ENCODE measurements at places on chromosomes 2 and 18.

- DNase-seq: no peak
These were observed 35.0 kb downstream of the ALPK2 start for GRCh38 chr18:58593938-58594337.

DNA sequence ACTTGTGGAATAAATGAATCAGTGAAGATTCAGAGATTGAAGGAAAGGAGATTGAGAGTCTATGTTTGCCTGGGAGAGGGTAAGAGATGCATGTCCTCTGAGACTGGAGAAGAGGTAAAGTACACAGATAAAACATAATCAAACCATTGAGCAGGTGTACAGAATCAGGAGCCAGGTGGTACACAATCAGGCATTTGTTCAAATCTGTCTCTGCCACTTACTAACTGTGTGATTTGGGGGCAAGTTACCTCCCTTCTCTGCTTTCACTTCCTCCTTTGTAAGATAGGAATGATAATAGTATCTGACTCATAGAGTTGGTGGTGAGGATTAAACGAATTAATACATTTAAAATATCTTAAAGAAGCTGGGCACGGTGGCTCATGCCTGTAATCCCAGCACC, 94.0 kb downstream of the CDK15 start:
- no peak for DNase-seq

DNA sequence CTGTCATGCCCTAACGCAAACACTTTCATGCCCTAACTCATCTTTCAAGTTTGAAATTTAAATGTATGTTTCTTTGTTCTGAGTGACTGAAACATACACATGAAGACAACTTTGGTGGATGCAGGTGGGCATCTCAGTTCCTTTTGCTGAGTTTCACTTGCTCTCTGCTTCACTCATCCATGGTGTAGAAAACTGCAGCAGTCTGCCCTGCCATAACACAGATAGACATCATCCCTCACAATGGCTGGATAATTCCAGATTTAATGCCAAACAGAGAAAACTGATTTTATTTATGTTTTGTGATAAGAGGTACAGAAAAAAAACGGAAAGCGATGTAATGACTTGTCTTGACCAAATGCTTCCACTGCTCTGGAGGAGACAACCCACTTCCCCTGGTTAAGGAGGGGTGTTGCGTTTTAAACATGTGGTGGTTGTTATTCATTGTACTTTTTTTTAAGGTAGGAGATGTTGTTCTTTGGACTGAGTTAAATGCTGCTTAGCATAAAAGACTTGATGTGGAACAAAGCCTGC, 70.4 kb downstream of the RHBDD1 start:
- DNase-seq: no peak

- DNase-seq: no peak
These were observed 10.9 kb upstream of the SLC20A1 start for GRCh38 chr2:112634874-112635157.

DNA sequence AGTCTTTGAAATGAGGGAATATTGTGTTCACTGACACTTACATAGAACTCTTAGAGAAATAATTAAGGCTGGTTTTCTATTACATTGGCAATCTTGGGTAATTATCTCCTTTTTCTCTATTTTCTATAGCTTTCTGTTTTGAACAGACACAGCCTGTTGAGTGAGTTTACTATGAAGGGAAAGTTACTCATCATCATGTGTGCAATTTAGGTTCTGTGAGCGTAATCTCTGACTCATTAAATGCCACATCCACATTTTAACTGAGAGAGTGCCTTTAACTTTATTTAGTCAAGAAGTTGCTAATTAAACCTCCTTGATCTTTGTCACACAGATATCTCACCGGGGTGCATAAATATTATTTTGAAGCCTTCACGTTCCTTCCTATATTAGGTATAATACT, 174.0 kb upstream of the SLC8A1 start:
- peak; percentile 63 for DNase-seq

DNA sequence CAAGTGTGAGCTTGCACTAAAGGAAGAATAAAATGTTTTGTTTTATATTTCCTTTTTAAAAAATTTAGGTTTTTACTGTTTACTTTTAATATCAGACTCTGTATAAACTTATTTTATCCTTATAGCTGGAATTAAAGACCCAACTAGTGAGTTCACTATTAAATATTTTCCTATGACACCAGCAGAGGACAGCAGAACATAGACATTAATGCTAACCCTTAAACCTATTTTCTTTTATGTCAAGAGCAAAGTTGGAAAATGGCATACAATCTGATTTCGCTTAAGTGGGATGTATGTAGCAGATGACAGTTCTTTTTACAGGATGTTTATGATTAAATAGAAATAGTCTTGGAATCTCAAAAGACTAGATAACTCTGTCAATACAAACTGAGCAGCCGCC, 188.2 kb upstream of the XIRP2 start:
- no peak for DNase-seq

- DNase-seq: no peak
These were observed 67.7 kb upstream of the CTLA4 start for GRCh38 chr2:203799908-203800307.

DNA sequence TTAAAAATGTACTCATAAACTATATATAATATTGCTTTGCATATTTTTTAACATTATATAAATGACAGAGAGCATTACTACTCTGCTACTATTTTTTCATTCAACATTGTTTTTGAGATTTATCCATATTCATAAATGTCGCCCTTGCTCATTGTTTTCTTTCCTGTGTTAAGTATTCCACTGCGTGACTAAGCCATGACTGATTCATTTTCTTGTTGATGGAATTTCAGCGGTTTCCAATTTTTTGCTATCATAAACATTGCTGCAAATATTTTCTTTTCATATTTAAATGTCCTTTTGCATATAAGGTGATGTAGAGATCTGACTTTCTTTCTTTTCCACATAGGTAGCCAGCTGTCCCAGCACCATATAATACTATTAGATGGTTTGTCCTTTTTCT, 57.6 kb downstream of the SFXN5 start:
- no peak for DNase-seq

DNA sequence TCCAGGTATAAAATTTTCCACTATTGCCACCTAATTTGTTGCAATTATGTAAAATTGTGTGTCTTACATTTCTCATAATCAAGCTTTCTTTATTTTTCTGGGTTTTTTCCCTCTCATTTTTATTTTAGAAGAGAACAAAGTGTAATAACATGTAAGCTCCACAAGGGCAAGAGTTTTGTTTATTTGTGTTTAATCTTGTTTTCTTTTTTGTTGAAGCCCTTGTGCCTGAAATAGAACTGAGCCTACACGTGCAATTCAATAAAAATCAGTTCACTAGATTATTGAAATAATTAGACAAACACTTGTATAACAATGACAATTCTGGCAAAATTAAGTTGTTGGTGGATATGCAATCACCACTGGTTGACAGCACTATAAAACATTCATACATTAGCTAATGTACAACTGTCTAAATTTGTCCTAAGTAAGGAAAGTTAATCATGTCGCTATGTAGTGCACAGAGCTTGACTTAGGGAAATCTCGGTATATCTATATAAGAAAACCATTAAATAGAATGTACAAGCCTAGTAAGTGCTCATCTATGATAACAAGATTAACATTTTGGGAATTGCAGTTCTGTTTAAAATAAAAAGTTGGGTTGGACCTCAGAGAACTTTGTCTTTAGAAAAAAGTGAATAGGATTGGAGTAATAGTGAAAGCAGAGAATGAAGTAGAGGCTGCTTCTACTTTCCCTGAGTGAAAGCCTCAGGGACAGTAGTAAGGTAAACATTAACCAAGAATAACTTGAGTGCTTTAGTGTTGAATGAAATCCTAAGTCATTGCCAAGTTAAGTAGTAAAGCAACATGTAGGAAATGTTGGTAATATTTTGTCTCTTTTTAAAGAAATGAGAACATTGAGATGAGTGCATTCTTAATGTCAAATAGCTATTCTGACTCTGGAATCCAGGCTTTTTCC, 37.4 kb upstream of the NOL4 start:
- no peak for DNase-seq

GRCh38 chr2:119483395-119483753, 40.9 kb downstream of the SCTR start:
- DNase-seq: no peak

- DNase-seq: no peak
These were observed 98.2 kb upstream of the HNMT start for GRCh38 chr2:137865954-137866540.

GRCh38 chr2:75647771-75648170, 1.2 kb downstream of the MRPL19 start:
- DNase-seq: no peak

- DNase-seq: no peak
These were observed 201.9 kb upstream of the SPRED2 start for GRCh38 chr2:65634304-65634703.

DNA sequence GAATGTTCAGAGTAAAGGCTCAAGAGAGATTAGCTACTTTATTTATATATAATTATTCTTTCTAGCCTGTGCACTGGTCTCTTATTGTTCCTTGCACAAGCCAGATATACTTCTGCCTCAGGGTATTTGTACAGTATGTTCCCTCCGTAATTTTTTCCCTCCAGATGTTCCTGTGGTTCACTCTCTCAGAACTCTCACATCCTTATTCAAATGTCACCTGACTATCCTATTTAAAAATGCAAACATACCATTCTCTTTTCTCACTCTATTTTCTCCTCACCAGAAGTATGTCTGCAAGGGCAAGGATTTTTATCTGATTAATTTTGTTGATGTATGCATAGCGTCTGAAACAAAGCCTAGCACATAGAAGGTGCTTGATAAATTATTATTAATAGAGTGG, 64.0 kb upstream of the CERS6 start:
- DNase-seq: no peak

GRCh38 chr2:218516614-218517013, 51.5 kb downstream of the USP37 start:
- no peak for DNase-seq

DNA sequence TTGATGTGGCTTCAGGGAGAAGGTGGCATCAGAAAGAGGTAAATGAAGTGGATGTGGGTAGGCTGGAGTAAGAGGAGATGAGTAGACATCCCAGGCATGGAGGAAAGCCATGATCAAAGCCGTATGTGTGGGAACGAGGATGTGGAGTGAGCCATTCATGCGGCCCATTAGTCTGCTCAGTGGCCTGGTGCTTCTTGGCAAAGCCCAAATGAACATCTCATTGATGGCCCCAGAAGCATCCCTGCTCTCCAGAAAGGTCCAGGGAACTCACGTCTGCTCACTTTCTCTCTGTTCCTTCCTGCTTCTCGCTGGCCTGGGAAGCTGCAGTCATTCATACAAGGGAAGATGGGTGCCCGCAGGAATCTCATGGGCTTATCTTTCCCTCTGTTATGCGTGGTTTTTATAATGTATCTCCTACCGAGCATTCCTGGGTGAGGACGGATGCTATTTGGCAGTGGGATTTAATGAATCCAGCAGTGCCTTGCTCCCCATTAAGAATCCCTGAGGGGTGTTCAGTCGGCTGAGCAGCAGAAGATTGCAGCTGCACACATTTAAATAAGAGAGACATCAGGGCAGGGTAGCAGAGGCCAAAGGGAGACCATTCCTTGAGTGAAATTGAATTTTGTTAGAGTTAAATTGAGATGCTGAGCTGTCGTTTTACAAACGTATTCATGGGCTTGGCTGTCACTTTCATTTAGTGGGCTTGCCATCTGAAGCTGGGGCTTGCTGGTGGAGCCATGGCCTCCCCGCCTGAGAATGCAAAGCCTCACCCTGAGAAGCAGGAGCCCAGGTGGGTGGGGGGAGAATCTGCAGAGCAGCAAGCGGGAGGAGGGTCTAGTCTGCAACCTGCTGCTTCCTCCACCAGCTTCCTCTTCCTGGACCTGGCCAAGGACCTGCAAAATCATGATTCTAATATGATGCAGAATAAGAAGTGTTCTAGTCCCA, 64.5 kb downstream of the LYPD1 start:
- DNase-seq: no peak

DNA sequence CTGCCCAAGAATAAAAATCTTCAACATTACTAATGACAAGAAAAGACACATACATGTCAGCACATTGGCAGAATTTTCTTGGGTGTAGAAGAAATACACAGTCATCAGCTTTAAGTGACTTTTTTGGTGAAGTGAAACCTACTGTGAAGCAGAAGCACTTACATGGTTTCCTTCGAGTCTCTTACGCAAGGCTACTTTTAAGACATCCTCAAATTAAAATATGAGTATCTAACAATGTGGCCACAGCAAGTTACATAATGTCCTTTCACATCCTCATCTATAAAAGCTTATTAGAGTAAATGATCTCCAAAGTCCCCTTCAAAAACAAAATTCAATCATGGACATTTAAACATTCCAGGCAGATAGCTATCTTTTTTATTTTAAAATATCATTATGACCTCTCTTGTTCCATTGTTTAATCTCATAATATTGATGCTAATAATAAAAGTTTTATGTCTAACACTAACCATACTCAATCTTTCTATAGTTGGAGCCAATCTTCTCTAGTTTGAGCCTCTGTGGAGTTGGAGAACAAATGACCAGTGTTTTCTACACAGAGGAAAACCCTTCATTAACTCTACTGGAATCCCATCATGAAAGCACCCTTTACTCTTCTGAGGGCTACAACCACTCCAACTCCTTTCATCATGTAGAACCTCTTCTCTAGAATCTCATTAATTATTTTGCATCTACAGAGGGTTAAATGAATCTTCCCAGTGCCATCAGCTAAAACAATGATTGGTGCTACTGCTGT, 182.2 kb upstream of the ZFP36L2 start:
- DNase-seq: no peak

DNA sequence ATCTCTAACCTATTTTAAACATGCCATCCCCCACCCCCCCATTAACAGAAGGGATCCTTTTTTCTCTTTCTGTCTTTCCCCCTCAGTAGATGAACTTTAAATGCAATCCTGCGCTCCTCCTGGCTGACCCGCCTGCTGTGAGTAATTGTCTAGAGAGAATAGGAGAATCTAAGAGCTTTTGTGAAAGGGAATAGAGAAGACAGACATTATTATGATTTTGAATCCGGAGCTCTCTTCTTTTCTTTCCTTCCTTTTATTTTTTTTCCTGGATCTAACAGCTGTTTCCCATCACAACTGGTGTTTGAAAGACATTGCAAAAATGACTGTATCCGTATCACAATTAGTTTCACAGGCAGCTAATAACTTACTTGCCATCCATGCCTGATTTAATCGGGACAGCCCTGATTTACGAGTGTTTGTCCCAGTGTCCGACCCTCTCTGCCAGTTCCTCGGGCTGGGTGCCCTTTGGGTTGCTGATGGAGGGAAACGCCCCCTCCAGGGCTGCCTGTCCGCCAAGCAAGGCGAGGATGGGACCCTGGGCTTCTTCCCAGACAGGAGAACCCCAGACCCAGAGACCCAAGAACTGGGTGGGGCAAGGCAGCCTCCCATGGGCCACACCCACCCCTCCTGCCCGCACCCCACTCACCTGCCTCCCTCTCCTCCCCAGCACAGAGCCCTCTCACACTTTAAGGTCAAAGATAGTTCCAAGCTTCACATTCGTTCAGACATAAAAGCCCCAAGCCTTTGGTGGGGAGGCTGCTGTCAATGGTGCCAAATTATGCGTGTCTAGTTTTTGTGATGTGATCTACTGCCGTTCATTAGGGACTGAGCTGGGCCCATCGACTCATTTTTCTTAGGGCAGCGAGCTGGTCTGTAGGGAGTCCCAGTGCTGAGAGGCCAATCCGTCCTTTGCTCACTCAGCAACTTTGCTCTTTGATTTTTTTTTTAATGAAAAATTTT, 231.7 kb downstream of the ZNF516 start:
- DNase-seq: no peak

- no peak for DNase-seq
These were observed 53.3 kb downstream of the RNF144A start for GRCh38 chr2:6970551-6970950.

All from AG04449 (cell line).